ENCODE measurements at places on chromosomes 7 and 10. TPM values are rescaled to one million over a fixed set of nuclear protein-coding genes. Genes with fewer than 3 reads are reported as not detected.
A peak's percentile ranks its signal among the peaks of the same experiment; 100 is the strongest.

DNA sequence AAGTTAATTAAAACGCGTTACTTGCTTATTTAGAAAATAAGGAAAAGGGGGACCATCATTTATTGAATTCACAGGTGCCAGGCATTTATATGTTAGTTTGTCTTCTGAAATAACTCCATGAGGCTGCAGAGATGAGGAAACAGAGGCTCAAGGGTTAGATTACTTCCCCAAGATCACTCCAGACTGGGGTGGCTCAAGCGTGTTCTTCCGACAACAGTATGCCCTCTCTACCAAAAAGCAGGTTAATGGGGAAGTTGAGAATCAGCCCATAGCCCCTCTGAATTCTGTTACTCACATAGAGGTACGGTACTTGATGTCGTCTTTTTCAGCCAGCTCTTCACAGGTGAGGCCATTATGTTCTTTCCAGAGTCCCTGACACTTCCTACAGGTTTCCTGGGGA, 129.3 kb downstream of the RNF216 start:
- no peak for DNase-seq

DNA sequence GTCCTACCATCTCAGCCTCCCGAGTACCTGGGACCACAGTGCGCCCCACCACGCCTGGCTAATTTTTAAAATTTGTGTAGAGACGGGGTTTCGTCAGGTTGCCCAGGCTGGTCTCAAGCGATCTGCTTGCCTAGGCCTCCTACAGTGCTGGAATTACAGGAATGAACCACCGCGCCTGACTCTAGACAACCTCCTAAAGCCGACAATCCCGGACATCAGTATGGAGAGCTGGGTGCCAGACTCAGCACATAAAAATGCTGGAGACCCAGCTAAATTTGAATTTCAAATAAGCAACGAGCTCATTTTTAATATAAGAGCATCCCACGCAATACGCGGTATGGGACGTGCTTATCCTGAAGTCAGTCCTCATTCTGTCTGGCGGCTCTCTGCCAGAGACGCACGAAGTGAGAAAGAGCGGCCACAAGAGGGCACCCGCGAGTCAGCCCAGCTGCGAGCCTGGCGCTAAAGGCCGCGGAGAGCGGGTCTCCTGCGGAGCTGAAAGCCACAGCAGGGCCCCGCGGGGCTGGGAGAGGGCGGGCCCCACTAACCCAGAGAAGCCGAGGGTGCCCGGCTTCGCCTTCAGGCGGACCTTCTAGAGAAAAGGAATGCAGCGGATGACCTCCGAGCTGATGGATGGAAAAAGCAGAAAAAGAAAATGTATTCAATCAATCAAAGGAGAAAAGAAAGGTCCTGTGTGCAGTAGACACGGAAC, 7.0 kb downstream of the CALY start:
- peak; percentile 85 for DNase-seq

DNA sequence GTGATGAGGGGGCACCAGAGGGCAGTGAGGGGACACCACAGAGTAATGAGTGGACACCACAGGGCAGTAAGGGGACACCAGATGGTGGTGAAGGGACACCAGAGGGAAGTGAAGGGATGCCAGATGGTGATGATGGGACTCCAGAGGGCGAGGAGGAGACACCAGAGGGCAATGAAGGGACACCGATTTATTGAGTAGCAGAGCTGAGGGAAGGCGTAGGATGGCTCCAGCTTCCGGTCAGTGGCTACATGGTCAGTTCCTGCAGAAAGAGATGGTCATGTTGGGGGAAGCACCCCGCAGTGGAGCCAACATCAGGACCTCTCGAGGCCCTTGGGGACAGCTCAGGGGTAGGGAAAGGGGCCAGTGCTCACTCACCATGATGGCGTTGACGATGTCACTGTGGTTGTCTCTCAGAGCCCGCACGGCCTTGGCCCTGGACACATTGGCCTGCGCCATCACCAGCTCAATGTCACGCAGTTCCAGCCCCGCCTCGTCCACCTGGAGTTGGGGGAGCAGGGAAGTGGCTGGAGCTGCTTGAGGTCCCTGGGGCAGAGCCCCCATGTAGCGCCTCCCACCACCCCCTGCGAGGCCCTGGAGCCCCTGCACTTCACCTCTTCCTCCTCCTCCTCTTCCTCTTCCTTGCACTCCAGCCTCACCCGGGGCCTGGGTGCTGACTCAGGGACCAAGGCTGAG, 8.4 kb downstream of the NACAD start:
- DNase-seq = no peak

Gene SCIN
- 0.23 TPM for total RNA-seq

Gene VSTM2A
- not detected for total RNA-seq

DNA sequence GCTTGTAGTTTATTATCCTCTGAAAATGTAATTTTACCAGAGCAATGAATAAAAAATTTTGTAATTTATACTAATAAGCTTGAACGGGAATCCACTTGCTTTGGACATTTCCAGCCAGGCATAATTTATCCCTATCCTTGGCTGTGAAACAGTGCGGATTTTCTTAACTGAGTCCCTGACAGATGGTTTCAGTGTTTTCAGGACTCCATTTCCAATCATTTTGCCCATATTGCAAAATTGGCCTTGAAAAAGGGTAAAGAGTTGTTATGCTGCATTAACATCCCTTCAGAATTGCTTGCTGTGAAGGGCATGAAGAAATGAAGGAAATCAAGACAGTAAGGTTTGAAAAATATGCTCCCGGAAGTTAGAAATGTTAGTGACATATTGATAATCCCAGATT, 57.7 kb downstream of the NXPH1 start:
- no peak for DNase-seq

DNA sequence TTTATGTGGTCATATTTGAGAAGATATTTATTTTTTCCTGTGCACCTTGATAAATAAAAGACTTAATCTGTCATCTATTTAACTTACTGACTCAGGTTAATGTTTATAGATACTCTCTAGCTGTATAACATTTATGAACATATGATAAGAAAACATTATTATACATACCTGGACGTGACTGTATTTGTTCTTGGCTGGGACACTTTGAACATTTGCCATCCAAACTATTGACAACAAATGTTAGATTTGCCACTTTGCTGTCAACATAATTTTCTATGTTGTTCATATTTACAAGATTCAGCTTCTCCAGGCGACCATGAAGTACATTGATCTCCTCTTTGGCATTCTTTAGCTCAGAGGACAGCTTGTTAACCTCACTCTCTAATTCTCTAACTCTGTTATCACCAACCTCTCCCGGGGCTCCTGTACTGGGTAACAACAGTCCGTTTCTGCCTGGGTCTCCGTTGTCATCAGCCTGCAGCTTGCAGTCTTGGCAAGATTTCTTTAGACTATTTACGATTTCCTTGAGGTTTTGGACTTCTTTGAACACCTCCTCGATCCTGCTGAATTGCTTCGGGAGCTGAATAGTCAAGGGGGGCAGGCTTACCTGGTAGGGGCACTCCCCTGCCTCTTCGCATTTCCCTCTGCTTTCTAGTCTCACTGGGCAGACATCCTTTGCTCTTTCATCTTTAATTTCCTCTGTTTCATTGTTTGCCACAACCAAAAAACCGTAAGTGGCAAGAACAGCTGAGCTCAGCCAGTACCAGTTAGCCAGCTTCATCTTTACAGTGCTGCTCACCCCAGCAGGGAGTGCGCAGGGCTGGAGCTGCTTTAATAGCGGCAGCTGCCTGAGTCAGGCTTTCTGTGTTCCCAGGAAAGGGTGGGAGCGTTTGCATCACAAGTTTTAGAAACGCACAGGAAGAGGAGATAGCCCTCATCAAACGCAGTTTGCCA, at the start of gene FGL2:
TSS of gene FGL2 (minus strand) at position 807 of the 954 bp plus-strand sequence. CDS start at position 781, 26 bp downstream.
- peak; percentile 44 for DNase-seq

DNA sequence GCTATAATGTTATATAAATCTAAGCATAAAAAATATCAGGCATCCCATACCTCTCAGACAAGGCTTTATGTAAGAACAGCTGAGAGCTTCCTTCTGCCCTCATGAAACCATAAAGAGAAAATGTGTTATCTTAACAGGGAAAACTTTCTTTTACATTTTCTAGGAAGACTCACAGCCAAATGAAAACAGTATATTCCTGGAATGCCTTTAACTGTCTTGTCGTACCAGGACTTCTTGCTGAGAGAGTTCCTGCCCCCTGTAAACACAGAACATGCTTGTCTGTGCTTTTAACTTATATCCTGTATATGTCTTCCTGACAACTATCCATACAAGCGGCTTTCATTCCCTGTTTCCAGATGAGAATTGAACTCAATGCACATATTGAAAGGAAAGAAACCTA, 64.8 kb upstream of the AHR start:
- DNase-seq = no peak

Gene BICC1
- 0.08 TPM for total RNA-seq

Gene GALNT17
- total RNA-seq = not detected

Gene IFT22
- total RNA-seq = 6.6 TPM

- no peak for DNase-seq
Observed at GRCh38 chr10:34298346-34298818, 516.7 kb downstream of the PARD3 start.

DNA sequence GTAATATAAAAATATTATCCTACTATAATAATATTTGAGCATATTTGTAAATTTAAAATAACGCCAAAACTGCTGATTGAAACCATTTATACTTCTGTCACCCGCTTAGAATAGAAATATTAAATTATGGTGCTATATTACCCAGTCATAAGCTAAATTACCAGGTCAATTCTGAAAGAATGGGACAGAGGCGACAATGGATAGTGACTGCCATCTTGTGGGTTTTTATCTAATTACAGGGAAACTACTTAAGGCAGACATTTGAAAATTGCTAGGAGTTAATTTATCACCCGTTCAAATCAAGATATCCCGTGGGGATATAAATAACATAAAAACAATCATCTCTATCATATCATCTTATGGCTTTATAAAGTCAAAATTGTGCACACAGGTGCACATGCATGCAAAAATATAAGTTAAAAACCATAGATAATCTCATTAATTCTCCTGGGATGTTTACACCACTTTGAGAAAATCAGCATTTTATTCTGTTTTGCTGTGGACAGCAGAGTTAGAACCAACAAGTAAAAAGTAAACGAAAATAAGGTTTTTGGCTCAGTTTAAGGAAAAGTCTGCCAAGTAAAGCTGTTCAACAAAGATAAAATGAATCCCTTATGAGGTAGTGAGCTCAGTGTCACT, 41.3 kb upstream of the HPSE2 start:
- no peak for DNase-seq

Gene PRR15
- total RNA-seq = not detected
